A375 (cell line): ENCODE measurements at places on chromosomes 7 and 10. TPM values are rescaled to one million over a fixed set of nuclear protein-coding genes. Genes with fewer than 3 reads are reported as not detected.

Gene ATRNL1
- 4.1 and 4.2 TPM in 2 replicates for total RNA-seq

Gene EPO
- total RNA-seq = not detected in 2 replicates

Gene NPFFR1
- not detected in 2 replicates for total RNA-seq

Gene ADD3
- total RNA-seq = 63.6 and 70.5 TPM in 2 replicates

Gene CALML5
- total RNA-seq = not detected in 2 replicates

Gene CPA5
- total RNA-seq = 0.11 TPM in 1 of 2 replicates, not detected in the other

Gene SAP25
- total RNA-seq = not detected in 2 replicates

Gene HMX2
- total RNA-seq = not detected in 2 replicates
